Activated CD4-positive, alpha-beta memory T cell treated with anti-CD3 and anti-CD28 coated beads, Interleukin-2, amount 10 ng/mL, durations not matched to agents 7 days and 5 days (primary cell): ENCODE measurements at places on chromosomes 1 and 21. TPM values are rescaled to one million over a fixed set of nuclear protein-coding genes. Genes with fewer than 3 reads are reported as not detected.

The EPHB2 gene
- not detected for total RNA-seq

The NGF gene
- total RNA-seq = not detected

The KRTAP13-2 gene
- total RNA-seq = not detected

The APCS gene
- total RNA-seq = not detected

The DIRAS3 gene
- not detected for total RNA-seq

The TSPAN1 gene
- total RNA-seq = not detected

The CELF3 gene
- total RNA-seq = not detected

GRCh38 chr1:10347109-10347508, 51.8 kb upstream of the PGD start:
- H3K27ac ChIP-seq = no peak overlapping the region
- no peak overlapping the region for H3K4me3 ChIP-seq
- no peak for DNase-seq
- H3K36me3 ChIP-seq = peaks cover 17% of the 10 kb centered on the region

DNA sequence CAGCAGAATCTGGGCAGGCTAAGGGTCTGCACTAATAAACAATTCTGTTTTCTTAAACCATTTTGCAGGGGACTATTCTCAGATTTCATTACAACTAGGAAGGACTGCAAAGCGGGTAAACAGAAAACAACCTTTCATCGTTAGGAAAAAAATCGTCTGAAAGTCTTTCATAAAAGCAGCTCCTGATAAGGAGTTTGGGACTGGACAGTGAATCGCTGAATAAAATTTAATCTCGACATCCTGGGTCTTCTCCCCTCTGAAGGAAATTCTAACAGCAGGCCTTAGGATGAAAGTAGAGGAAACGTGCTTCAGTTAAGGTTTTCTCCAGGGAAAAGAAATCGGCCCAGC, 471 bp upstream of the MTF2 start:
- H3K4me3 ChIP-seq = peak overlapping the region; percentile 100
- peaks cover 37% of the 10 kb centered on the region for H3K4me1 ChIP-seq
- H3K27ac ChIP-seq = peak overlapping the region; percentile 94
- DNase-seq = no peak
- H3K36me3 ChIP-seq = peaks cover 16% of the 10 kb centered on the region
- H3K27me3 ChIP-seq = no peaks in the 10 kb centered on the region

DNA sequence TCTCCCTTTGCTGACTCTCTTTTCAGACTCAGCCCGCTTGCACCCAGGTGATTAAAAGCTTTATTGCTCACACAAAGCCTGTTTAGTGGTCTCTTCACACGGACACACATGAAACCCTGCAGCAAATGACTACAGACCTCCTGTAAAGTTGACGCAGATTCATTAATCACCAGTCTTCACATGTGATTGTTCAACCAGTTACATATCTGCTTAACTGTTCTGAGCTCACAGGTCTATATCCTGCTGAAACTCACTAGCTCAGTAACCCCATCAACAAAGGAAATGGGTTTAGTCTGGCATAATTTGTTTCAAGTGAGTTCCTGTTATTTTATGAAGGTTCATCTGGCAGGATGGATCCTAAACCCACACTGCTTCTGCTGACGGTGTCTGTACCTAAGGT, 68.4 kb upstream of the GJA8 start:
- H3K27me3 ChIP-seq = no peaks in the 10 kb centered on the region
- H3K27ac ChIP-seq = no peak overlapping the region
- DNase-seq = no peak
- H3K4me1 ChIP-seq = no peaks in the 10 kb centered on the region
- no peaks in the 10 kb centered on the region for H3K36me3 ChIP-seq
- H3K4me3 ChIP-seq = no peak overlapping the region

DNA sequence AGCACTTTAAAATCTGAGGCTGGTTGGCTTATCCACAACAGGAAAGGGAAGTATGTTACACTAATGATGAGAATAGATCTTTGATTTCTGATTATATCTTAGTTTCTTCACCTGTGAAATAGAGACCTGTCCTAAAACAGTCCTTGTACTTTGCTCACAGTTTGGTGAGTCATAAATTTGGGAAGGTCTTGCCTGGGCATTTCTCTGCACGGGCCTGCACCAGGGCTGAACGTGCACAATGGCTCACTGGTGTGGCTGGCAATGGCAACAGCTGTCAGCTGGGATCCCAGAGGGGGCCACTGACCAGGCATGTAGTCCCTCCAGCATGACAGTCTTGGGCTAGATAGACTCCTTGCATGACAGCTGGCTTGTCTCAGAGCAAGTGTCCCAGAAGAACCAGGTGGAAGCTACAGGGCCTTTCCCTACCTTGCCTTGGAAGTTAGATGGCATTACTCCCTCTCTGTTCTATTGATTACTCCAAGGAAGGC, 367.4 kb downstream of the DISC1 start:
- H3K27ac ChIP-seq = no peak overlapping the region
- H3K36me3 ChIP-seq = no peaks in the 10 kb centered on the region
- H3K27me3 ChIP-seq = no peaks in the 10 kb centered on the region
- no peak for DNase-seq

- no peaks in the 10 kb centered on the region for H3K4me1 ChIP-seq
- no peak overlapping the region for H3K4me3 ChIP-seq
- no peak for DNase-seq
- H3K36me3 ChIP-seq = no peaks in the 10 kb centered on the region
These were observed 179.4 kb downstream of the FMN2 start for GRCh38 chr1:240271081-240271480.

DNA sequence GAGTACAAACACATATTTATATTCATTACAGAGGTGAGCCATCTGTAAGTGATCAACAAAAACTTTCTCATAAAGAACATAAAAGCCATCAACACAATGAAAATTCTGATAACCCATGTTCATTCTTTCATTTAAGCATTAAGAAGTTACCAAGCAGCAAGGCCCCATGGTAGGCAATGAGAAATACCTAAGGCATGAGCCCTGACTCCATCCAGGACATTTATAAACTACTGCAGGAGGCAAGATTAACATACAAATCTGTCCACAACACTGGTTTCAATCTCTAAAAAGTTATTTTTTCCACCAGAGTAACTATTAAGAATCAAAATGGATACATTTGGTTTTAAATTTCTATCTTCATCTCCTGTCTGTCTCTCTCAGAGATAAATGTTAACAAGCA, 76.1 kb downstream of the SIPA1L2 start:
- DNase-seq = no peak
- H3K27me3 ChIP-seq = no peaks in the 10 kb centered on the region
- H3K36me3 ChIP-seq = no peaks in the 10 kb centered on the region
- H3K27ac ChIP-seq = no peak overlapping the region
- H3K4me3 ChIP-seq = no peak overlapping the region
